ENCODE measurements at places on chromosomes 1 and 21.

- no peak for DNase-seq
Observed at GRCh38 chr1:214219902-214220301, 61.1 kb upstream of the SMYD2 start.

- DNase-seq = no peak
Observed at GRCh38 chr1:209809611-209810010, 3.7 kb upstream of the IRF6 start.

DNA sequence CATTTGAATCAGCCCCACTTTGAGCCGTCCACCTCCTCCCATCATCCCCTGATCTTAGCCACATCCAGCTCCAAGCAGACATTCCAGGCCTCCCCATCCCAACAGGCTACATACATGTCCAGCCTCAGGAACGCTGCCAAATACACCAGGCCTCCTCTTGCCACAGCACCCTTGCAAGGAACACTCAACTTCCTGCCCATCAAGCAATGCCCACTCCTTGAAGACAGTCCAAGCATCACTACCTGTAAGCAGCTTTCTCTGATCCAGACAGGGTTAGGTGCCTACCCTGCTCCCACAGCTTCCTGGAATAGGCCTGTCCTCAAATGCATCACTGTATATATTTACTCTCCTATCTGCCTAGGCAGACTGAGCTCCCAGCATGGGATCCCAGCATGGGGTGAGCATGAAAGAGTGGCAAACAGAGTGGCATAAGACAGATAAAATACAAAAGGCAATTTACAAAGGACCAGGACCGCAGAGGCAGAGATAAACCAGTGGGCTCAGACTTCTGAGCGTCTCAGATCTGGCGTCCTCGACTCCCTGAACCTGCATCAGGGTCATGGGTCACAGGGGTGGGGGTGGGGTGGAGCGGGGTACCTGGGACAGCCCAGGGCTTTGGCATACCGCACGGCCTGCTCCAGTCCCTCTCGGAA, 816 bp downstream of the HYI start:
- DNase-seq = peak; percentile 43

DNA sequence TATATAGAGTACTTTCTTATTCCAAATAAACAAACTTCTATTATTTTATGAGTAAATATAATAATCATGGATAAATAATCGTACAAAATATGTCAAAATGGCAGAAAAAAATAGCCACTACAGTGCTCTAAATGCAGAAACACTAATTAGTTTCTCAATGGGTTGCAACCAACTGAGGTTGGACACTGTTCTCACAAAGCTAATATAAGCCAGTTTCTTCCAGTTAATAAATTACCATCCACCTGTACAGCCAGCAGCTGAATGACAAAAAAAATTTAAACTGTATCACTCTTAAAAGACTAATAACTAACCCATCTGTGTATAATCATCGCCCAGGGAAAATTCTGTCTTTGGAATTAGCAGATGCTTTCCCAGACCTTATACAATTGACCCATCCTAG, 36.9 kb downstream of the GDAP2 start:
- no peak for DNase-seq
